ENCODE measurements at places on chromosomes 12 and 14. TPM values are rescaled to one million over a fixed set of nuclear protein-coding genes. Genes with fewer than 3 reads are reported as not detected.

The GALNT16 gene
- total RNA-seq: 0.11 TPM

The CRIP1 gene
- total RNA-seq: 1.4 TPM

The DEPDC4 gene
- 0.20 TPM for total RNA-seq

The USP44 gene
- 1.1 TPM for total RNA-seq

The GPR65 gene
- 0.07 TPM for total RNA-seq

The SOX5 gene
- total RNA-seq: 0.42 TPM

The PIWIL1 gene
- total RNA-seq: not detected

The PRICKLE1 gene
- 36.7 TPM for total RNA-seq

The MSI1 gene
- not detected for total RNA-seq

The REM2 gene
- total RNA-seq: not detected

The LALBA gene
- total RNA-seq: not detected

The PRPH gene
- total RNA-seq: 0.26 TPM

The CCDC196 gene
- total RNA-seq: not detected

The FAM181A gene
- total RNA-seq: not detected

The GOLGA5 gene
- total RNA-seq: 33.7 TPM

The RND1 gene
- 1.4 TPM for total RNA-seq

The RNASE4 gene
- 4.2 TPM for total RNA-seq

The OTUB2 gene
- total RNA-seq: 0.53 TPM

The DLGAP5 gene
- 48.5 TPM for total RNA-seq

The IL31 gene
- not detected for total RNA-seq

The PRIMA1 gene
- not detected for total RNA-seq

The DNAH10 gene
- under 0.01 TPM for total RNA-seq

The FNTB gene
- total RNA-seq: 9.2 TPM

The CCDC175 gene
- total RNA-seq: not detected

The PDE3A gene
- 48.4 TPM for total RNA-seq

The ARHGEF25 gene
- 5.3 TPM for total RNA-seq

The HSPA2 gene
- total RNA-seq: 5.5 TPM

The DHH gene
- 18.8 TPM for total RNA-seq

The DENND5B gene
- total RNA-seq: 7.8 TPM

The ATF1 gene
- total RNA-seq: 20.2 TPM

The GZMH gene
- total RNA-seq: not detected
